ENCODE measurements at places on chromosomes 3 and 15.

DNA sequence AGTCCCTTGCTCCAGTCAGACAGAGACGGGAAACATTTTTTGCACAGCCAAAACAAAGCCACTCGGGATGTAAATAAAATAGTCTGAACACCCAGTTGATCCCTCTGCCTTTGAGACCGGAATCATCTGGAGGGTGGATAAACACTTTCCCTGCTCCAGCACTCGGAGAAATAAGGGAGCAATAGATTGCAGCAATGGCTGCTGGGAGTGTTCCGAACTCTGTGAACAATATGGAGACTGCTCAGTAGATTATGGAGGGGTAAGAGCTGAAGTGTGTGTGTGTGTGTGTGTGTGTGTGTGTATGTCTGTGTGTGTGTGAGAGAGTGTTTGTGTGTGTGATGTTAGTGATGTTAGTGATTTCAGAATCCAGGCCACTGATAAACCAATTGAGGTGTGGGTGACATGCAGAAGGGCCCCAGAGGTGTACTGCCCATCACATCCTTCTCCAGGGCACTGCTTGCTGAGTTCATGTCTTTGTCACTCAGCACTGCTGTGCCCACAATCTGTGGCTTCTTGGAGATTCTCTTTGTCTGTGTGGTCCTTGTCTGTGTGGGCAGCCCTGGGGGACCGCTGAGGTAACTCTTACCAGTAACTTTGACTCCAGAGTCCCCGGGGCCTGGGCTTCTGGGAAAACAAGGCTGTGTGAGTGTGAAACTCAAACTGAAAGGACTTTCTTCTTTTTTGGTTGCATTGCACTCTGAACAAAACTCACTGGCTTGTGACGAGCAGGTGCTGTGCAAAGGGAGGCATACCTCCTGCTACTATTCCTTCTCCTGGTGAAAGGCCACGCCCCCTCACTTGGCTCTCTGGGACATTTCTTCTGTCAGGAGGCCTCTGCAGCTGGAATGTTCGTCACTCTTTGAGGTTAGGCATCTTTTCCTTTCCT lies 23.0 kb downstream of the CRYGS start:
- DNase-seq: no peak

DNA sequence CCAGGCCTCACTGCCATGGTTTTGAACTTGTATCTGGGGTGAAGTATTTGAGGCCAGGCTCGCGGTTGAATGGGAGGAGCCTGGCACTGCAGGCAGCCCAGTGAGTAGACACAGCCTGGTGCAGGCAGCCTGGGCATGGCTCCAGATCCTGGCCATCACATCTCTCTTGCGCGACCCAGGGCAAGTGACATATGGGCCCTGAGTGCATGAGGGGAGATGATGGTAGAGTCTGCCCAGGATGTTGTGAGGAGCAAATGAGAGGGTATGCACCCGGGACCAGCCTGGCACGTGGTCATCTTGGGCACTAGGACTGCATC lies 103.5 kb downstream of the TBC1D2B start:
- DNase-seq: no peak

DNA sequence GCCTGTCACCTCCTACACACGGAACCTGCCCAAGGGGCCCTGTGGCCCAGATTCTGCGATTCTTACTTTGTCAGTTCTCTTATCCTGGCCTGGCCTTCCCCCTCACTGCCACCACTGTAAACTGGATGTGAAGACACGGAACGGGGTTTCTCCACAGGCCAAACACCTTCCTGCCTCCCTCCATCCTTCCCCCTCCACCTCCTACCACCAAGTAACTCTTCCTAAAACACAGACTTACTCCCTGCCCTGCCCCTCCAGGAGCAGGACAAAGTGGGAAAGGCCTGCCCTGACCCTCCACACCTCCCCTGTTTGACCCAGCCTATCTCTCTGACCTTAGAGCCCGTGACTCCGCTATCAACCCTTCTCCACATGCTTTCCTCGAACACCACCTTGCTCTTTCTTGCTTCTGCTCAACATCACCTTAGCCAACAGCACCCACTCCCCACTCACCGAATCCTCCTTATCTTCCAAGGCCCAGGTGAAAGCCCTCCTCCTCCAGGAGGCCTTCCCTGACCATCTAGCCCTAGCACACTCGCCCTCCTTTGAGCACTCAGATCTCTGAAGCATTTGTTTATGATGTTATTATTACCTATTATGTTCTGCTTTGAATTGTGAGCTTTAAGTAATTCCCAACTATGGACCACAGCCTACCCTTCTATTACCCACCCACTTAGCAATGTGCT lies 7.6 kb downstream of the CA12 start:
- DNase-seq: no peak

GRCh38 chr15:76196269-76197231 lies 114.7 kb downstream of the ETFA start:
- DNase-seq: no peak

DNA sequence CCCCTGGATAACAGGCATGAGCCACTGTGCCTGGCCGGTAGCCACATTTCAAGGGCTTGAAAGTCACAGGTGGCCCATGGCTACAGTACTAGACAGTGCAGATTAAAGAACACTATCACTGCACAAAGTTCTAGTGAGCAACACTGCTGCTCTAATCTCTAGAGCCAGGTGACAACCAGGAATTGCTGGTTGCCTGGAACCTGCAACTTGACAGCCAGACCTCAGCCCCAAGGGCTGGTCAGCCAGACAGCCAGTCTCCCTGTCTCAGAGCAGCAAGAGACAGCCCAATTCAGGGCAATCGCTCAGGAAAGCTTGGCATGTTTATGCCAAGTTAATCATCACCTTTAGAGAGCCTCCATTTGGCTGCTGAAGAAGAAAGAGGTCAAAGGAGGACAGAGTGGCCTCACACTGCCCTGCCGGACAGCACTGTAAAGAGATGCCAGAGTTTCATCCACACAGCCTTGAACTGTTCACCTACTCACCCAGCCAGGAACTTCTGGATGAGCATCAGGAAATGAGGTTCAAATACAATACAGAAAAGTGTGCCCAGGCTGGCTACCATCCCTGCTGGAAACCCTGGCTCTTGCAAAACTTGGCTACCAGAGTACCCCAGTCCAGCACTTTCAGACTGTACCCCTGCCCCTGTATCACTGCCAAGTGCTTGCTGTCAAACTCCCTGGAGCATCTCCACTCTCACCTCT lies 6.0 kb downstream of the CCDC12 start:
- no peak for DNase-seq

DNA sequence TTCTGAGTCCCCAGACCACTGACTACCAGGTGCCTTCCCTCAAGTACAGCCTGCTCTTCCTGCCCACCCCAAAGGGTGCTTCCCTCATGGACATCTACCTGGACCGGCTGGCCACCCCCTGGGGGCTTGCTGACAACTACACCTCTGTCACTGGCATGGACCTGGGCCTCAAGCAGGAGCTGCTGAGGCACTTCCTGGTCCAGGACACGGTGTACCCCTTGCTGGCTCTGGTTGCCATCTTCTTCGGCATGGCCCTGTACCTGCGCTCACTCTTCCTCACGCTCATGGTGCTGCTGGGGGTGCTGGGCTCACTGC lies 9.3 kb downstream of the DISP2 start:
- no peak for DNase-seq

- no peak for DNase-seq
Observed at GRCh38 chr15:92322566-92323355, 70.9 kb upstream of the ST8SIA2 start.

- no peak for DNase-seq
Observed at GRCh38 chr3:65953881-65954733, 84.6 kb downstream of the MAGI1 start.

DNA sequence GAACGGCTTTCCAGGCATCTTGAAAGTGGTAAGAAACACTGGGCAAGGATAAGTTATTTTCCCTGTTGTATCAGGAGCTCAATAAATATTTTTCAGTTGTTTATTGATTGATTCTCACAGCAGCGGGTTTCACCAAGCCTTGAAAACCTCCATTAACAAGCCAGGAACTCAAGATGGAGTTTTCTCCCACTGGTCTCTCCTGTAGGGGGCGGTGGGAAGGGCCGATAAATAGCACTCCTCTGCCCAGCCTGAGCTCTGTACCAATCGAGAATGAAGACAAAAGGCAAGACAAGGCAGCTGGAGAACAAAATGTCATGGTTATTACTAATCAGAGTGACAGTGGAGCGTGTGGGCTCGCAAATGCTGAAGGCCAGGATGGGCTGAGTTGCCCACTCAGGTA lies 7.4 kb downstream of the HRH1 start:
- no peak for DNase-seq

DNA sequence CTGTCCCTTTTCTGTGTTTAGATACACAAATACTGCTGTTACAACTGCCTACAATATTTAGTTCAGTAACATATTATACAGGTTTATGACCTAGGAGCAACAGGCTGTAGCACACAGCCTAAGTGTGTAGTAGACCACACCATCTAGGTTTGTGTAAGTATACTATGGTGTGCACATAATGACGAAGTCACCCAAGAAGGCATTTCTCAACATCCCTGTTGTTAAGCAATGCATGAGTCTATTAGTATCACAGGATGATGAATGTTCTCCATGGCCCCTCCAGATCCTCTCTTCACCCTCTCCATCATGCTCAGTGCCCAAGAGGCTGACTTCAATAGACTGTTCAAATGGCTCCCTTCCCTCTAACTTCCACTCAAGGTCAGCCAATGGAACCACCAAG lies 14.6 kb upstream of the SEC62 start:
- DNase-seq: no peak

DNA sequence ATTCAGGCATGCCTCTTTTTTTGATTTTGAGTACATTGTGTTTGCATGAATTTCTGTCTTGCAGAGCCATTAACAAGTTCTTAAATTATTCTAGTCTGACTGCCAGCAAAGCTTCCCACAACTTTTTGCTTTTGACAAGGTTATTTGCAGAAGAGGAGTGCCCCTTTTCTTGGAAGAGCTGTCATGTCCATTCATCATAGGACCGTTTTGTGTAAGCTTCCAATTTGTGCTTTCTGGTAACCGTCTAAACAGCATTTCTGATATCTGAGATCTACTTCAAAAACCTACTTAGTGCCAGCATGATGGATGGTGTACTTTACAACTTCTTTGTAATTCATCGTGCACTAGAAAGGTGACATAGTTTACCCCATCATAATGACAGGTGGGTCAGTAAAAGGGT lies 379.7 kb downstream of the NAALADL2 start:
- no peak for DNase-seq

DNA sequence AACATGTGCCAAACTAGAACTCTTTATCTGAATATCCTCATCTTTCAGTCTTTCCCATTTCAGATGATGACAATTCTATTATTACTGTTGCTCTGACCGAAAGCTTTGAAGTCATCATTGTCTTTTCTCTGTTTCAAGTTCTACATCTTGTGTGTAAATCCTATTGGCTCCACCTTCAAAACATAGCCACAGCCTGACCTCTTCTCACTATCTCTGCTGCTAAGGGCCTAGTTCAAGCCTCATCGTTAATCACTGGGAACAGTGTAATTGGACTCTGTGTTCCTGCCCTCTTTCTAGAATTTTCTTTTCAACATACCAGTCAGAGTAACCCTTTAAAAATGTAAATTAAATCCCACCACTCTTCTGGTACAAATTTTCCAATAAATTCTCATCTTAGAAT lies 105.1 kb downstream of the OXSM start:
- DNase-seq: no peak

- DNase-seq: no peak
Observed at GRCh38 chr15:63380151-63380807, 1.4 kb downstream of the CA12 start.

GRCh38 chr3:65344846-65345245 lies 657.0 kb upstream of the ADAMTS9 start:
- no peak for DNase-seq

- no peak for DNase-seq
Observed at GRCh38 chr3:41882956-41883355, 78.9 kb downstream of the ULK4 start.

- no peak for DNase-seq
Observed at GRCh38 chr3:121942116-121942786, 48.0 kb downstream of the SLC15A2 start.

DNA sequence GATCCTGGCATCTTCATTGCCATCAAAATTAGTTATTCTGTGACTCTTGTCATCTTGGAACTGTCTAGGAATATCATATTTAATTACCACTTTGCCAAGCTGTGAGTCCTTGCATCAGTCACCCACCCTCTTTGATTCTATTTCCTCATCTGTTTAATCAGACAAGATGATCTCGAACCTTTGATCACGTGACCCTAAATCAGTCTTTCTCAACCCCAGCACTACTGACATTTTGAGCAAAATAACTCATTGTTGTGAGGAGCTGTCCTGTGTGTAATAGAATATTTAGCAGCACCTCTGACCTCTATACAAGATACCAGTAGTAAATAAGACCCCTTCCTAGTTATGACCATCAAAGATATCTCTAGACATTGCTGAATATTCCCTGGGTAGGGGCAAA lies 343.4 kb upstream of the ARPP21 start:
- DNase-seq: no peak

- DNase-seq: no peak
Observed at GRCh38 chr3:23399221-23399620, 196.1 kb downstream of the UBE2E2 start.

GRCh38 chr3:34178415-34178814 lies 380.0 kb downstream of the PDCD6IP start:
- DNase-seq: no peak

DNA sequence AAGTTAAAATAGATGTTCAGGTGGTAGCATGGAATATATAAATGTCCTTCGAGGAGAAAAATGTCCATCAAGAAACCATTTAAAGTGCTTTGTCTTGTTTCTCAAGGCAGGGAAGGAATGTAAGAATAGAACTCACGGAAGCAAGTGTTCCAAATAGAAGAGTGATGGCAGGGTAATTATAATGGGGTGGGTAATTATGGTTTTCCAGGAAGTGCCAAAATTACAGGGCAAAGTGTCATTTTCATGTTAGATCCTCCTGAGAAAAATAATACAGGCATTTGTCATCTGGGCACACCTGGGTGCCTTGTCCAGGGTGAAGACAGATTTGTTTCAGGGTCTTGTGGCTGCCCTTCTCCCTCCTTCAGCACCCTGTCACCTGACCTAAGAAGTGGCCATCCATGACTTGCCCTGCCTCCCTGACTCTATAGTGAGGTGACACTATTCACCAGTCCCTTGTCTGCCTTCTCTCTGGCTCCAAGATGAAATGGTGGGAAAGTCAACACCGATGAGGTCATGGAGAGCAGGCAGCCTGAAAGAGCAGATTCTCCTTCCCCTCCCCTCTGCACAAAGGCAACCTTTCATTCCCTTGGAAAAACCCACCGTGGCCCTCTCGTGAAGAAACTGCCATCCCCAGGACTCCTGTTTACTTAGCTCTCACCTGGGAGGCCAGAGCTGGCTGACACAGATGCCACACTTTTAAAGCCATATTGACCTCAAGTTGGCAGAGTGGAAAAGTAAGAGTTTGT lies 45.1 kb upstream of the AMOTL2 start:
- DNase-seq: no peak

DNA sequence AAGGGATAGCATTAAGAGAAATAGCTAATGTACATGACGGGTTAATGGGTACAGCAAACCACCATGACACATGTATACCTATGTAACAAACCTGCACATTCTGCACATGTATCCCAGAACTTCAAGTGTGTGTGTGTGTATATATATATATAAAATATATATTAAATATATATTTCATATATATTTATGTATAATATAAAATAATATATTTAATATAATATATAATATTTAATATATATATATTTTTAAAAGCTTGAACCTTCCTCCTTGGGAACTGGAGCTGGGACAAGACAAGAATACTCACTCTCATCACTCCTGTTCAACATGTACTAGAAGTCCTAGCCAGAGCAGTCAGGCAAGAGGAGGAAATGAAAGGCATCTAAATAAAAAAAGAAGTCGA lies 149.3 kb downstream of the UNC13C start:
- DNase-seq: no peak

All from stimulated activated CD4-positive, alpha-beta T cell treated with anti-CD3 and anti-CD28 coated beads, Interleukin-1b, Interleukin-23, amount 100 ng/mL, for 1 hour (primary cell).